ENCODE measurements at places on chromosomes 3 and 15.

DNA sequence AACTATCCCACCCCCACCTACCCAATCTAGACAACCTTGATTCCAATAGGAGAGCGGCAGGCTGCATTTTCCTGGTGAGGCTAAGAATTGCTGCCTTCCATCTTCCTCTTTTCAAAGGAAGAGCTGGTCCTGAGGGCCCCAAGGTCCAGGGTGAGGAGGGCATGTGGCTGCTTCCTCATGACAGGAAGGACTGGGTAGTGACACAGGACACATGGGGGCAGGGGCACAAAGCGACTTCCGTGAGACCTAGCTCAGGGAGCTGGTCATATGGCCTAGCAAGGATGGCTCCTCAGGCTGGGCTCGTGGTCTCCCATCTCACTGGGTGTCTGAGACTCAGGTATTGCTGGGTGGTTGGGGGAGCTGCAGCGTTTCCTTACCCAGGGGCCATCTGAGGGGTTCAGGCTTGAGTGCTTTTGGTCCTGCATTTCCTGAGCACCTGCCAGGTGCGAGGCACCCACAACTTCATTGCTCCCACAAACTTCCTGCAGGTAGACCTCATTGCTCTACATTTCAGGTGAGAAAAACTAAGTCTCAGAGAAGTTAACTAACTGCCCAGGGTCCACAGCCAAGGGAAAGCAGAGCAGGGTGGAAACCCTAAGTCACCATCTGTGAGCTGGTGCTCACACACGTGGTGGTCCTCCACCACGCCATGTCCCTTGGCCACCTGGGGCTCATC, 160.0 kb upstream of the TLE3 start:
- DNase-seq, result no peak

DNA sequence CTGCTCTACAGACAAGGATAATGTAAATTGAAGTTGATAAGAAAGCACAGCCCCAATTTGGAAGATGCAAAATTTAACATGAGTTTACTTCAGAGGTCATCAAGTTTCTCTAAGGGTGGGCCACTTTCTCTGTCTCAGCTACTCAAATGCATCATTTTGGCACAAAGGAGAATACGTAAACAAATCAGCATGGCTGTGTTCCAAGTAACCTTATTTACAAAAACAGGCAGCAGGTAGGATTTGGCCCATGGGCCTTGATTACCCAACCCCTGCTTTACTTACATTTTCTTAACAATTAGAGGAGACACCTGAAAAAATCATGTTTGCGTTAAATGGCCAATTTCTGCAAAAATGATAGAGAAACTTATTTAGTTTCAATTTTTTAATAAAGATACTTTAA, 181.7 kb downstream of the GBE1 start:
- no peak for DNase-seq

GRCh38 chr3:120416868-120417267, 33.9 kb downstream of the FSTL1 start:
- DNase-seq, result no peak

GRCh38 chr15:58758141-58758540, 8.6 kb upstream of the ADAM10 start:
- DNase-seq, result no peak
